Spinal cord (tissue), 10 donors: ENCODE measurements at places on chromosomes 7 and 10.

DNA sequence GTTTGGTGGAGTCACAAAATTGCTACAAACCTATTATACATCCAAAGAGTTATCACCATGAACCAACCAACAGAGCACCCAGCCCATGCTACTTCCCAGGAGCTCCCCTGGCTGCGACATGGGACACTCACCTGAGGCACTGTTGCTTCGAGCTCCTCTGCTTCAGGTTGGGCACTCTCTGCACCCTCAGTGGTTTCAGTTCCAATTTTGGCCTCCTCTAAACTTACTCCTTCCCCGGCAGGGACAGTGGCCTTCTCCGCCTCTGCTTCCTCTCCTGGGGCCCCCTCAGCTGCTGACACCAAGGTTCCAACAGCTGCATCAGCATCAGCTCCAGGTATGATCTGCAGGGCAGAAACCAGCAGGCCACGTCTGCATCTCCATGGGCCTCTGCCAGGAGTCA, 120.4 kb upstream of the TARP start:
- no peak for DNase-seq

- DNase-seq = no peak
Measured at GRCh38 chr7:137965942-137966640, 35.8 kb downstream of the CREB3L2 start.

DNA sequence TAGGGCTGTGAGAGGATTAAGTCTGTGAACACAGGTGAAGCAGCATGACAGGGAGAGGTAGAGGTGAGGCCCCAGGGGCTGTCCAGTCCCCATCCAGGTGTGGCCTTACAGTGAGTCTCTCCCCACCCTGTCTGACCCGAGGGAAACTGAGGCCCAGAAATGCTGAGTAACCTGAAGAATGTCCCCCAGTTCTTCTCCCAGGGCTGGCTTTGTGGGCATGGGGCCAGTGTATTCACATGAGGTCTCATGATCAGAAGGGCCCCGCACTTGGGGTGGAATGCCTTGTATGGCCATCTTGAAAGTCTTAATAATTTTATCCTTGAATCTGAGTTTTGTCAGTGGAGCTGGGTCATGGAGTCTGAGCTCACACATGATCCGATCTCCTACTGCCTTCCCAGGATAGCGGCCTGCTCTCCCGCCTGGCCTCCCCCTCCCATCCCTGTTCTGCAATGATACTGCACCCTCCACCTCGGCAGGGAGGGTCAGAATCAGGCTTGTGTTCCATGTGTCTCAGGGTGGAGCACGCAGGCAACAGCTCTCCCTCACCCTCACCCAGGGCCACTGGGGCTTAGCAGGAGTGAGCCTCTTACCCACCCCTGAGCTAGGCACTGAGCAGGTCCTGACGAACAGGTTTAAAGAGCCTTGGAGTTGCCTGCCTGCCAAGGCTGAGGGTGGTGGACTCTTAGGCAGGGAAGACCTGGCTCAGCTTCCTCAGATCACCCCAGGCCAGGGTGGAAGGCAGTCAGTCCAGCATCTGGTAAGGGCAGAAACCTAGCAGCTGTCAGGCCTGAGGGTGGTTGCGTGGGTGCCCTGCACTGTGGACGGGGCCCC, 41.4 kb upstream of the NPFFR1 start:
- no peak for DNase-seq

DNA sequence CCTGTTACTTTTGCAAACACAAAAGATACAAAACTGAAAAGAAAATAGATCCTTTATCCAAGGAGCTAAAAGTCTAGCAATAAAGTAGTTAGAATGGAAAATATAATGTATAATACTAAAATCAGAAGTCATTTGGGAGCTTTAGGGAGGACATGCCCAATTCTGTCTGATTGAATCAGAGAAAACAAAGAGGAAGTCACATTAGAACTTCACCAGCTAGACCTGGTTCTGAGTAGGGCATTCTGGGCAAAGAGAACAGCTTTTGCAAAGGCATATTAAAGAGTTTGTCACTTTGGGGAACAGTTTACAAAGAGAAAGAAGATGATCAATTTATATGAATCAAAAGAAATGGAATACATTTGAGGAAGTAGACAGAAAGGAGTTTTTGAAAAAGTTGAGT, 107.0 kb upstream of the PRSS1 start:
- DNase-seq = no peak

DNA sequence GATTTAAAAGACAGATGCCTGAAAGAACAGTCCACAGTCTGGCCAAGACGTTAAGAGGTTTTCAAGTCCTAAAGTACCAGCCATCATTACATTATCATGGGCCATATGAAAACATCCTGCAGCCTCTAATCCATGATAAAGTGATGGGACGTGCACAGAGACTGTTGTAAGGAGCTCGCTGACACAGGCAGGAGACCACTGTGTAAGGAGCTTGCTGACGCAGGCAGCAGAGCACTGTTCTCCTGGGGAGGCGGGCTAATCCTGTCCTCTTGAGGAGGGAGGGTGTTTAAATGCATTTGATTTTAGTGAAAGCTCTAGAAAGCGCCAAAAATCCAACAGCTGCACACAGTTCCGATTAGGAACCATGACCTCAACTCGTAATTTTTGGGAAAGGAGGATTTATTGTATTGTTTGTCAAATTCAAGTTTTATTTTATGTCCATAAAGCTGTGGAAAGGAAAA, 16.9 kb downstream of the SVIL start:
- DNase-seq = no peak

- DNase-seq = no peak
Measured at GRCh38 chr10:104130041-104130440, 8.1 kb downstream of the SFR1 start.

GRCh38 chr10:132728321-132728720, 57.6 kb downstream of the NKX6-2 start:
- DNase-seq = no peak

DNA sequence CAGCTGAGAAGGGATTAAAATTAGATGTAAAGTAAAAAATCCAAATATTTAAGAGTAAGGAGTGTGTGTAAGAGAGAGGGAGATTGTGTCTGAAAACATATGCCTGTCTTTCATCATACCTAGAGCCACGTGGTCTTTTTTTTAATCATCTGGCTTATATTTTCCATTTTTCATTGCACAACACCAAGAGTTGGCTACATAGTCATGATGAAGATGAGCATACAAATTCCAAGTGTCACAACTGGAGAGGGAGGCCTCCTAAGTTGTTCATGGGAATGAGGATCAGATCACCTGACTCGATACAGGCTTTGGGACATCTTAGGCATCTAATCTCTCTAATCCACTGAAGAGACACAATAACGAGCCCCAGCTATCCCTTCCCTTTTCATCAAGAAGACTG, 47.2 kb upstream of the CCDC3 start:
- DNase-seq = no peak

- DNase-seq = no peak
Measured at GRCh38 chr10:123619067-123619855, 46.9 kb upstream of the GPR26 start.

DNA sequence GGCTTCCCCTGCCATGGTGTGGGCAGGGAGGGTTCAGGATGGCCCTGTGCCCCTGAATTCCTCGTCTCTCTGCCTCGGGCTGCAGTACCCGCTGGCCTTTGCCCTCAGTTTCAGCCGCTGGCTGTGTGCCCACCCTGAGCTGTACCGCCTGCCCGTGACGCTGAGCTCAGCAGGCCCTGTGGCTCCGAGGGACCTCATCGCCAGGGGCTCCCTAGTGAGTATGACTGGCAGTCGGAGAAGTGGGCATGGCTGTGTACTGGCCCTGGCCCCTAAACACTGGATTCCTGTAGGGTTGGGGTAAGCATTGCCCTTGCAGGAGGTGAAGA, 59.6 kb downstream of the PALD1 start:
- DNase-seq = no peak

- DNase-seq = no peak
Measured at GRCh38 chr10:110426294-110427181, 71.2 kb upstream of the DUSP5 start.

- no peak for DNase-seq
Measured at GRCh38 chr10:122541541-122542002, 19.0 kb upstream of the DMBT1 start.

DNA sequence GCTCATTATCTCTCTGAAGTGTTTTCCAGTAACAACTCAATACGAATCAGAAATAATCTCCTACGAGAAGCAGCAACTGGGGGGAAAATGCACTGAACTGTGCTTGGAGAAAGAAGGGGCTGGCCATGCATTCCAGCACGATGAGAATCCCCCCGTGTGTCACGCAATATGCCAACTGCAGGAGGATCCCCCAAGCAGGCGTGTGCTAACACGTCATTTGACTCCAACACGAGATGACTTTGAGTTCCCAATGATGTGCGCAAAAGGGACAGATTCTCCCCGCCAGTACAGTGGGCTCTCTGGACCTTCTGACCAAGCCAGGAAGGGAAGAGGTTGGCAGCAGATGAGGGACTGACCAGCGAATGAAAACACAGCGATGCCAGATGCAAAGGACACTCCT, 105.5 kb downstream of the KCNMA1 start:
- no peak for DNase-seq

DNA sequence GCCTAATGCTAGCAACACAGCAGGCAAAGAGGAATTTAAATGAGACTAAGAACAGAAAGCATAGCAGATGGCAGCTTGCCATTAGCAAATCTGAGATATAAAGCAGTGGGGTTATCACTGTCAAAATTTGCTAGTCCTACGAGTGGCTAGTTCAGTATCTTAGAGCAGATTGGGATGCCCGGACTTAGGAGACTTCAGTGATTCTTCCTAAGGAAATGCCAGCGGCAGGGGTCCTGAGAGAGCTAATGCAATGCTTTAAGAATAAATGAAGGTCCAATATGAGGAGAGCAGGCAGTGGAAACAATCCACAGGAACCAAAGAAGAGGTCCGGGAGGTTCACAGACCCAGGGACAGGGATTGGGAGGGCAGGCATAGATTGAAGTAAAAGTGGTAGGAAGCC, 169.3 kb upstream of the NPSR1 start:
- DNase-seq = no peak

GRCh38 chr10:61845950-61846268, 55.6 kb upstream of the ARID5B start:
- DNase-seq = no peak

DNA sequence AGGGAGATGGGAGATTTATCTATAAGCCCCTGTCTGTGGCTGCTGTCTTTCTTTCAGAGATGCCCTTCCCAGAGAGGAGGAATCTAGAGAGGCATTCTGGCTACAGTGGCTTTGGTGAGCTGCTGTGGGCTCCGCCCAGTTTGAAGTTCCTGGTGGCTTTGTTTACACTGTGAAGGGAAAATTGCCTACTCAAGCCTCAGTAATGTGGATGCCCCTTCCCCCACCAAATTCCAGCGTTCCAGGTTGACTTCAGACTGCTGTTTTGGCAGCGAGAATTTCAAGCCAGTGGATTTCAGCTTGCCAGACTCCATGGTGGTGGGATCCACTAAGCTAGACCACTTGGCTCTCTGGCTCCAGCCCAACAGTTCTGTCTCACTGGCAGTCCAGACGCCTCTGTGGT, 951.6 kb downstream of the CCSER2 start:
- DNase-seq = no peak

DNA sequence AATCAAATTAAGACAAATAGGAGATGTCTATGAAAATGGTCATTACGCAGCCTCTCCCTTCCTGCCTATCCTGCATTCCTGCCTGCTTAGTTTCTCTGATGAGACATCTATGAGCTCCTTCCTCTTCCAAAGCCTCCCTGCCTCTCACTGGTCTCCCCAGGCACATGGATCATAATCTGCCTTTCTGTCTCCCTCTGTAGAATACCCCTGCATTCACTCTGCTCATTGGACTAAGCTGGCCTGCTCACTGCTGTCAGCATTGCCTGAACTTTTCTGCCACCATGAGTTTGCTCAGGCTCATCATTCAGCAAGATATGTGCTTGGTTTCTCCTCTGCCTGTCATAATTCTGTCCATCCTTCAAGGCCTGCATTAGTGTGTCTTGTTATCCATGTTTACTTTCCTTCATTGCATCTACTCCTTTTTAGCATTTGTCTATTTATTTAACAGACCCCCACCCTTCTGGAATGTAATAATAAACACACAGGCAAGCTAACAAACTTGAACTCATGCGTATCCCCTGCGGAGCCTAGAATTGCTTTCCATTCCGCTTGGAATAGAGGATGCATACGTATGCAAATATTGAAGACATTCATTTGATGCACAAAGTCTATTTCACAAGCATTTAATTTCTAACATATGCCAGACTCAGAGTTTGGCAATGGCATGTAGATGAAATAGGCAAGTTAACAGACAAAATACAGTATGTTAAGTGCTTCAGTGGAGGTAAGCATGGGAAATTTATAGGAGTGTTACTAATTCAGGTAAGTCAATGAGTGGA, 88.3 kb downstream of the PTPRZ1 start:
- no peak for DNase-seq

- no peak for DNase-seq
Measured at GRCh38 chr10:112981553-112981952, 31.5 kb downstream of the TCF7L2 start.

DNA sequence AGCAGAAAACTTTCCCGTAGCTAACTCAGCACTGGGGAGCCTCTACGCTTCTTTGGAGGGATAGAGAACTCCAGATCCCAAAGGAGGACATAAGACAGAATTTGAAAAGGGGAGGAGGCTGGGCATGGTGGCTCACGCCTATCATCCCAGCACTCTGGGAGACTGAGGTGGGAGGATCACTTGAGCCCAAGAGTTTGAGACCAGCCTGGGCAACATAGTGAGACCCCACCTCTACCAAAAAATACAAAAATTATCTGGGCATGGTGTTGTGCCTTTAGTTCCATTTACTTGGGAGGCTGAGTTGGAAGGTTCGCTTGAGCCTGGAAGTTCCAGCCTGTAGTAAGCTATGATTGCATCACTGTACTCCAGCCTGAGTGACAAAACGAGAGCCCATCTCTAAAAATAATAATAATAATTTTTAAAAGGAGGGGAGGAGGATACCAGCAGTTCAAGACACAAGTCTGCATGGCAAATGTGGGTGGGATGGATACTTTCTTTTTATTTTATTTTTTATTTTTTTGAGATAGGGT, 165.9 kb upstream of the SH2B2 start:
- no peak for DNase-seq

DNA sequence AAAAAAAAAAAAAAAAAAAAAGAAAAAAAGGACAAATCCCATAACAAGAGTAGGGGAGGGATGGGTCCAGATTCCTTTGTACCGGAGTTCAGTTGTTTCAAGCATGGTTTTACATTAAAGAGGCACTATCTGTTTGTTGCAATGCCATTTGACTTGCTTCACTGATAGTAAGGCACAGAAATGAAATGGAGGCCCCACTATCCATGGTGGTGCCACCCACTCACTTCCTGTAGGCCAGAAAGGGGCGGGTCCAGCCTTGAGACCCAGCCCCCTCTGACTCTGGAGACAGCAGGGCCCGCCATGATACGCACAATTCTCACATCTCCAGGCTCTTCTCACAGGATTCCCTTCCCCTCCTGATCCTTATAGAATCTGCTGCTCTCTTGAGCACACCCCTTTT, 100.0 kb downstream of the CLEC2L start:
- DNase-seq = no peak

DNA sequence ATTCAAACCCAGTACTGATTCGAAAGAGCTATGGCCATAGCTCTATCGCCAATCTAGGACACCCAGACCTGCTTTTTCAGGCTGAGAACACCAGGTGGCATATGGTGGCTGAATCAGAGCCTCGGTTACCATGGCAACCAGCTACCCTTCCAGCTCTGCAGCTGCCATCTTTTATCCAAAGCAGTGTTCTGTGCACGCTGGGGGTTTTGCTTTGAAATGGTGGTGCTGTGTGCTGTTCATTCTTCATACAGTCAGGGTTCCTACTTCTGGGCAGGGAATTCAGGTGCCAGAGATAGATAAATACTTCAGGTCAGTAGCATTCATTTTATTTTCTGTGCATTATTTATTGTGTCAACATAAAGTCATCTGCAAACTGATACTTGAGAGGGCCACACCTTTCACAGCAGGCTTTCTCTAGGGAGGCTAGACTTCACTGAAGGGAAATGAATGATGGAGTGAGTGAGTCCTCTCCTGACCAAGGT, 85.4 kb downstream of the AKR1D1 start:
- DNase-seq = peak; percentile 93

- peak; percentile 42 for DNase-seq
Measured at GRCh38 chr7:128435327-128435686, 20.4 kb upstream of the HILPDA start.
